Posterior cingulate gyrus (tissue), 11 donors: ENCODE measurements at places on chromosomes 3 and 15.

- DNase-seq, result no peak
Measured at GRCh38 chr15:31342781-31343626, 16.4 kb downstream of the KLF13 start.

- no peak for DNase-seq
Measured at GRCh38 chr15:68641376-68641775, 62.6 kb downstream of the CORO2B start.

DNA sequence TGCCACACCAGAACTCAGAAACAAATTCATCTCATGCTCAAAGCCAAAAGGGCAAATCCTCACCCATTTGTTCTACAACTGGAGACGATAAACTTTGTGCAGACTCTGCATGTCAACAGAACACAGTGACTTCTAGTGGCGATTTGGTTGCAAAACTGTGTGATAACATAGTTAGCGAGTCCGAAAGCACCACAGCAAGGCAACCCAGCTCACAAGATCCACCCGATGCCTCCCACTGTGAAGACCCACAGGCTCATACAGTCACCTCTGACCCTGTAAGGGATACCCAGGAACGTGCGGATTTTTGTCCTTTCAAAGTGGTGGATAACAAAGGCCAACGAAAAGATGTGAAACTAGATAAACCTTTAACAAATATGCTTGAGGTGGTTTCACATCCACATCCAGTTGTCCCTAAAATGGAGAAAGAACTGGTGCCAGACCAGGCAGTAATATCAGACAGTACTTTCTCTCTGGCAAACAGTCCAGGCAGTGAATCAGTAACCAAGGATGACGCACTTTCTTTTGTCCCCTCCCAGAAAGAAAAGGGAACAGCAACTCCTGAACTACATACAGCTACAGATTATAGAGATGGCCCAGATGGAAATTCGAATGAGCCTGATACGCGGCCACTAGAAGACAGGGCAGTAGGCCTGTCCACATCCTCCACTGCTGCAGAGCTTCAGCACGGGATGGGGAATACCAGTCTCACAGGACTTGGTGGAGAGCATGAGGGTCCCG lies 199.7 kb downstream of the AKAP13 start:
- DNase-seq, result no peak

GRCh38 chr3:150447084-150447483 lies 39.0 kb downstream of the TSC22D2 start:
- no peak for DNase-seq

DNA sequence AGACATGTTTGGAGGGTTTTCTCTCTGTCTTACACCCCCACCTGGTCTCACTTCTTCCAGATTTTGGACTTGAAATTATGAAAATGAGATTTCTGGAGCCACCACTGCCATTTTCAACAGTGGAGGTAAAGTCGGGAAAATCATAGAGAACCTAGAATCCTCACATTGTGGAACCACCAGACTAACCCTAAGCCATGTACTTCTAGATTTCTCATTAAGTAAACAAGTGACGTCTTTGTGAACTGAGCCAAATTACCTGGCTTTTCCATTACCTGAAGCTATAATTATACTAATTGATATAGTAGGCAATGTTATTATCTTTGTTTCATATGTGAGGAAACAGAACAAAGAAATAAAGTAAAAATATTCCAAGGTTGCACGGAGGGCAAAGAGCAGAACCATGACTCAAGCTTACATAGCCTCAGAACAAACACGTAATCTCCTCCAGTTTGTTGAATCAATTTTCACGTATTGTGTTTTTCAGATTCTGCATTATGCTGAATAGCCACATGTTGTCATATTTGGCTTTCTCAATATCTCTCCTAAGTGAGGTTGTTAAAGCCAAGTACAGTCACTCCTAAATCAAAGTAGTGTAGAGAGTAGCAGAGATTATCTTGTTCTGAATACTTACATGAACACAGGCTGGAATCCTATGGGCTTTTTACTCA lies 101.3 kb upstream of the CMC1 start:
- no peak for DNase-seq

DNA sequence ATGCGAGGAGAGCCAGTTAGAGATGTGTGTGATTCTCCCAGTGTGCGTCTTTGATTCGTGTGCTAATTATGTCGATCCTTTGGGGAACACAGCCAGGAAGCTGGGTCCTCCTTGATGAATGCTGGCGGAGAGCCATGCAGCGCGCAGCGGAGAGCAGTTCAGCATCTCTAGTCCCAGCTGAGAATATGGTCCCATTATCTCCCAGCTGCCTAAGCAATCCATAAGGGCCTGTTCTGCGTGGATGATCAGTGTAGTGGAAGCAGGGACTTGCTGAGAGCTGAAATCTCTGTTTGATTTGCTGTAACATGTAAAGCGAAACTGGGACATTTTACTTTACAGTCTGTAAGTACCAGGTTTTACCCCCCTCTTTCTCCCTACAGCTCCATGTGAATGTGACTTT lies 412.7 kb downstream of the CNTN4 start:
- DNase-seq, result peak; percentile 38

- no peak for DNase-seq
Measured at GRCh38 chr3:167773584-167773983, 38.1 kb downstream of the SERPINI1 start.

- no peak for DNase-seq
Measured at GRCh38 chr3:69137005-69137404, 14.6 kb upstream of the LMOD3 start.

DNA sequence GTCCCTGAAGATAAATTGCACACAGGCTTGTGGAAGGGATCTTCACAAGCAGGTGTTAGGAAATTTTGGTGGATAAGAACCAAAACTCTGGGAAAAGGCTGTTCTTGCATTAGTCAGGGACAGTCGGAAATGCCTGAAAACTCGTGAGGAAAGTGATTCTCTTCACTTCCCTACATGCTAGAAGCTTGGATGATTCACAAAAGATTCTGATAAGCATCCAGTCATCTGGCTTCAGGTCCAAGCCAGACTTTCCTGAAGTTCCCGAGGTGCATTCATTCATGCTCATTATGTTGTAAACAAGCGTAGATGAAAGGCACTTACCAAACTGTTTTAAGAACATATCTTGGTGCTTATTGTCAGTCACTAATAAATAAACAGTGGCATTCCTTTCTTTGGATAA lies 1028.7 kb downstream of the NTRK3 start:
- DNase-seq, result no peak

DNA sequence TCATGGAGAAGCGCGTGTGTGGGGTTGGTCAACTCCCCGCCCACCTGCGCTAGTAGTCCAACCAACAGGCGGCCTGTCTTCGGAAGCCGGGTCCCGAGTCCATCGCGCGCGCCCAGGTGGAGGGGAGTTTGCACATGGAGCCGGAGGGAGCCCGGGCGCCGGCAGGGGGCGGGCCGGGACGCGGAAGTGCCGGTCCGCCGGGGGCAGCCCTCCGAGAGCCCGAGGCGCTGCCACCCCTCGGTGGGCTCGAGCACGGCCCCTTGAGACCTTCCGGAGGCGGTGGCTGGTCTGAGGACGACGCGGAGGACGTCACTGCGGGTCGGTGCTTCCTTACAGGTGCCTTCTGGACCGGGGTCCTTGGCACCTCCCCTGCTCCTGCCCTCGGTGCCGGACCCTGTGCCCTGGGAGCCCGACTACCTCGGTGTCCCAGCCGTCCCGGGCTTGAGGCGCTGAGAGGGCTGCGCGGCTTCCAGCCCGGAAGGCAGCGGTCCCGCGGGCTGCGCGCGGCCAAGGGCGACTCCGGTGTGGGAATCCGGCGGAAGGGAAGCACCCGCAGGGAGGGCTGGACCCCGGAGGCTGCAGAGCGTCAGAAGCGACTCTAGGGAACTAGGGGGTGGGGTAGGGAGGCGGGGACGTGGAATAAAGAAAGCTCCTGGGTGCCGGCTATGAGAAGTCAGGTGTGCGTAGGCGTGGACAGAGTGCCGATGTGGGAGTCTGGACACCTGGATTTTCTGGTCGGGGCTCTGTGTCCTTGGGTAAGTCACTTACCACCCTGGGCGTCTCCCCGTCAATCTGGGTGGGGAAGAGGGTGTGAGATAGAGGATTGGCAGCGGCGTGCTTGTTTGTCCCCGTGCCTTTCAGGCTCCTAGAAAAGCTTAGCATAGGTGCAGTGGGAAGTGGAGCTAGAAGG lies 212.3 kb downstream of the FGF12 start:
- DNase-seq, result peak; percentile 91

DNA sequence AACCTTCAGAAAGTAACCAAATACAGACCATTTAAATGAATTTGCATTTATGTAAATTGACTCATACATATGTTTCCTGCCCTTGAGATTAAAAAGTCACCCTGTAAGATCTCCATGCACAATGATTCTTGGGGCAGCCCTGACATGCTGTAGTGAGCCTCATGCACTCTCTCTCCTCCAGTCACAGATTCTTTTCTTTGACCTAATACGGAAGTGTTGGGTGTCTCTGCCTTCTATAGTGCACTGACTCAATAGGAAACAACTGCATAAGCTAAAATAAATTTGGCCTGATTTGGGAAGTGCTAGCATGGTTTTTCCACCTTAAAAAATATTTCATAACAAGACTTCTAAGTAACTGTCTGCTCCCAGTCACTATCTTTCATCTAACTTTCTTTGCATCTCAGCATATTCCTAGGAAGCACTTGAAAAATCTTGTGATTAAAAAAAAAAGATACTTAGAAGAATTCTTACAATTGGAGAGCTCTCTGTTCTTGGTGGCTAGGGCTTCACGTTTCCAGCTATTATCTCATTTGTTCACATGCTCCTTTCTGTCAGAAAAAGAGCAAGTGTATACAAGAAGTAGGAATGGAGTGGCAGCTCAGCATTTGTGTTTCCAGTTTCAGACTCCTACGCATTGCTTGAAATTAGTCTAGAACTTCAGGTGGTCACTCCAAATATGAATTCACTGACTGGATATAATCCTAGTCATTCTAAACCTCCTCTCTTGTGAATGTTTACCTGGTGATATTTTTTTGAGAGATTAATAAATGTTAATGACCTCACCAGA lies 207.9 kb upstream of the COL8A1 start:
- no peak for DNase-seq

DNA sequence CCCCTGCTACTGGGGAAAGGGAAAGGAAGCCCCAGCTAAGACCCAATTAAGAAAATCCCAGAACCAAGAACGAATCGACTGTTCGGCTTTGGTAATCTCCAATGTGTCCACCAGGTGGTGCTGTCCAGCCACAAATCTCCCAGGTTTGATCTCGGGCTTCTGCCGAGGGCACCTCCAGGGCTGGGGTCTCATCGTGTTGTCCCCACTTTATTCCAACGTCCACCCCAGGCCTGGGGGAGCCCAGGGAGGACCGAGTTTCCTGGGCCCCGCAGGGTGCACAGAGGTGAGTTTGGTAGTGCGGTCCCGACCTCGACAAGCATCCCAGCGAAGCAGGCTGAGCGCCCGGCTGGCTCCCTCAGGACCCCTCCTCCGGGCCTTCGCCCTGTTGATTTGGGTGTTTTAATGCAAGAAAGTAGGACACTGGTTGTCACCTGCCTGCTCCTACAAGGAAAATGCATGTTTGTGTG lies 185.1 kb downstream of the GOLGA6L6 start:
- DNase-seq, result peak; percentile 85

DNA sequence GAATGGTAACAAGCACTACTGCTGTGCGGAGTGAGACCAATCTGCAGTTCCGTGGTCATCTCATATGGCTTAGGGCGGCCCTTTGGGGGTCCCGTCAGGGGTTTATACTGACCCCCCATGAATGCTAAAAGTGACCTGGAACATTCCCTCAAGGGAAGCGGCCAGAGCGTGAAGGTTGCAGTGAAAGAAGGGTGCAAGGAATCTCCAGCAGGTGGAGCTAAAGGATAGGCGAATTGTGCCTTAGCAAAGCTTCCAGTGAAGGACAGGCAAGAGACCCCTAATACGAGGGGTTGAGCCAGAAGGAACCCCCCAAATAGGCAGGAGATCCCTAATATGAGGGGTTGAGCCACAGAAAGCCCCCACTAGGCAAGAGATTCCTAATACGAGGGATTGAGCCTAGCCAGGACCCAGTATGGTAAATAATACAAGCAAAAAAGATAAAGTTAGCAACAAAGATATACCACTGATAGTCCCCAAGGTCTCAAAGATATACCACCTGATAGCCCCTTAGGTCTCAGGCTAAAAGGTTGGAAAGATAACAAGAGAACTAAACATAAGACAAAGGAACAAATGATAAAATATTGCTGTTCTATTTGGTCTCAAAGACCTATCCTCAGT lies 32.8 kb downstream of the ZNF589 start:
- DNase-seq, result peak; percentile 48

GRCh38 chr3:192409838-192410683 lies 317.3 kb downstream of the FGF12 start:
- no peak for DNase-seq

DNA sequence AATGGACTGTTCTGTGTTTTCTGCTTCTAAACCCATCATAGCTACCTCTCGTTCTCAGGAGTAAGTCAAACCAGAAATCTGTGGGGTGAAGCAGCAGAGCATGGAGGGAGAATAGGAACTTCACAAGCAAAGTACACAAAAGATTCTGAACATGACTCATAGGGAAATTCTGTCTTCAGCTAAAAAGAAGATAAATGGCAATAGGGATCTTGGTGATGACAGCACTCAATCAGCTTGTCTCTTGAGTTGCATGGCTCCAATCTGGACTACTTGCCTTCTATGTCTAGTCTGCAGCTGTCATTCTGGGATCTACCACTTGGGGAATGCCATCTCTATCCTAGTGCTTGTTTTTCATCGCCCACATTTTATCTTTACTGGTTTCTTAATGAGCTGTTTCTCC lies 13.5 kb upstream of the GRAMD1C start:
- no peak for DNase-seq

DNA sequence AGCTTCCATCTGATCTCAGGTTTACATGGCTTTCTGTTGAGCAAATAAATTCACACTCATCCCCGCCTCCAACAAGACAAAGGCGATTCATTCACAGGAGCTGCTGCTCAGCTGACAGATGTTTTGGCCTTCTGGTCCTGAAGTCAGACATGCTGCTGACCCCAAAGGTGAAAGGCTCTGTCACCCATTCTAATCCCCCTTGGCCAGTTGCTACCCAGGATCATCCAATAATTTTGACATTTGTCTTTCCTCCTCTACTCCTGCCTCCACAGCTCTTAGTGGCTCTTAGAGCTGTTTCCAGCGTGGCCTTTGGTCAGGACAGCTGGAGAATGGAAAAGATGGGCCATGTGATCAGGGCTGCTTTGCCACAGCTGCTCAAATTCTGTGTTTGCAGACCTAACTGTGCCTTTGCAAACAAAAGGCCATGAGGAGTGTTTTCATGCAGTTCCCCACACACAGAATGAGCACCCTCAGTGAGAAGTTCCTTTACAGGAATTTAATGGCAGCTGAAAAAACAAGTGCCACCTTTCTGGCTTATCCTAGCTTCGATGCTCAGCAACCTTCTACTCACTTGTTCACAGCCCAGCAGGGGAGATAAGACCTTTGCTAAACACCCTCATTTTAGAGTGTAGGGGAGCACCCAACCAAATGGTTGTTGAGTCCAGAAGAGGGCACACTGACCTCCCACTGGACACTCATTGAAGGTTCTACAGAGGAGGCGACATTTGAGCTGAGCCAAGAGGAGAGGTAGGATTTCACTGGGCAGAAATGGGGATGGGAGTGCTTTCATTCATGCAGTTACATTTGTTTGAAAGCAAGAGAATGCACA lies 39.0 kb downstream of the CYP19A1 start:
- no peak for DNase-seq

- DNase-seq, result no peak
Measured at GRCh38 chr3:70736009-70736408, 423.6 kb upstream of the MDFIC2 start.
